Uterus (tissue), 4 donors: ENCODE measurements at places on chromosomes 1 and 21. TPM values are rescaled to one million over a fixed set of nuclear protein-coding genes. Genes with fewer than 3 reads are reported as not detected.

The KCNE2 gene
- not detected for total RNA-seq

- no peaks in the 10 kb centered on the region for H3K36me3 ChIP-seq
- H3K27me3 ChIP-seq = no peaks in the 10 kb centered on the region
- H3K27ac ChIP-seq = no peak overlapping the region
- no peaks in the 10 kb centered on the region for H3K4me1 ChIP-seq
- DNase-seq = no peak
Measured at GRCh38 chr1:92374223-92374622, 75.4 kb downstream of the RPAP2 start.

The KIF2C gene
- not detected for total RNA-seq

GRCh38 chr1:63320022-63320721 is 2.2 kb upstream of the FOXD3 start:
- peaks cover 23% of the 10 kb centered on the region for H3K4me1 ChIP-seq
- H3K36me3 ChIP-seq = no peaks in the 10 kb centered on the region
- H3K27me3 ChIP-seq = peaks cover 74% of the 10 kb centered on the region
- H3K4me3 ChIP-seq = no peak overlapping the region

- H3K4me3 ChIP-seq = no peak overlapping the region
- H3K27me3 ChIP-seq = no peaks in the 10 kb centered on the region
- peak overlapping the region; percentile 22 for H3K27ac ChIP-seq
- no peaks in the 10 kb centered on the region for H3K4me1 ChIP-seq
- no peaks in the 10 kb centered on the region for H3K36me3 ChIP-seq
Measured at GRCh38 chr1:61334718-61335589, 252.6 kb downstream of the NFIA start.

The DNALI1 gene
- total RNA-seq = 5.0 TPM

The TFF2 gene
- total RNA-seq = not detected

DNA sequence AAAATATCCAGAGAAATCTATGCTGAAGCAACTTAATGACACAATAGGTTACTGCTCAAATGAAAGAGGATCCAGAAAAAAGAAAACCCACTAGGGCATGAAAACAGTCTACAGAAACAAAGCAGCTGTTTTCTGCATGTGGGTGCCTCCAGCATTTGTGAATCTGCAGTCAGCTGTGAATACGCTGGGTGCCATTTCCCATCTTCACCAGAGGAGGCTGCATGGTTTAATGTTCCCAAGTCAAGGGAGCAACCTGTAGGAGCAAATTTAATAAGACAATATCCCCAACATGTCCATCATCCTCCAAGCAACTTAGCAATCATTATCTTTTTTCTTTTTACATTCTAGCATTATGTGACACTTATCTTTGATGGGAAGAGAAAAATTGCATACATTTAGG is 396.6 kb downstream of the BRINP2 start:
- H3K27ac ChIP-seq = no peak overlapping the region
- no peaks in the 10 kb centered on the region for H3K27me3 ChIP-seq
- no peaks in the 10 kb centered on the region for H3K4me1 ChIP-seq
- DNase-seq = no peak

The ANKRD65 gene
- total RNA-seq = 1.3 TPM

- H3K36me3 ChIP-seq = no peaks in the 10 kb centered on the region
- no peaks in the 10 kb centered on the region for H3K27me3 ChIP-seq
- H3K27ac ChIP-seq = no peak overlapping the region
- H3K4me3 ChIP-seq = no peak overlapping the region
Measured at GRCh38 chr21:38788275-38788905, 17.3 kb upstream of the ETS2 start.

The GCSAML gene
- total RNA-seq = 1.5 TPM

DNA sequence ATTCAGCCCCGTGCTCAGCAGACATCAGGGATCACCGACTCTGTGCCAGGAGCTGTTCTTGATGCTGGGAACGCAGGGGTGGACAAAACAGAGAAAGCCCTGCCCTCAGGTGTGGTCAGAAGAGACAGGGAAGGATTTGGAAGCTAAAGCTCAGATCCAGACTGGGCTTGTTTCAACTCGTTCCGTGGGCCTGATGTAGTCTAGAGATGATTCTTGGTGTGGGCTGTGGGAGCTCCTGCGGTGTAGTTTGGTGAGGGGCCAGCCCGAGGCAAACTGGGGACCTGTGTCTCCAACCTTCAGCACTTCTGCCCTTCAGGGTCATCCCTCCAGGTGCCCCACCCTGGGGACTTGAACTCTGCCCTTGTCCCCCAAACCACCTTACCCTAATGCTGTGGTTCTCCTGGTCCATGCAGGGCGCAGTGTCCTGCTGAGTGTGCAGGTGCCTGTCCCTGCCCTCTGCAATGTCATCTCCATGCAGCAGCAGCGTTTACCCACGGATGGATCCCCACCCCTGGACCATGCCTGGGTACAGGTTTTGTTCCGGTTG is 17.3 kb upstream of the ABCG1 start:
- no peaks in the 10 kb centered on the region for H3K36me3 ChIP-seq
- no peaks in the 10 kb centered on the region for H3K27me3 ChIP-seq
- no peak for DNase-seq
- no peak overlapping the region for H3K4me3 ChIP-seq

The CLEC20A gene
- not detected for total RNA-seq

GRCh38 chr1:43851561-43852338 is 81.9 kb upstream of the ARTN start:
- H3K4me3 ChIP-seq = no peak overlapping the region
- no peaks in the 10 kb centered on the region for H3K36me3 ChIP-seq
- no peak for DNase-seq
- no peaks in the 10 kb centered on the region for H3K27me3 ChIP-seq
- H3K27ac ChIP-seq = no peak overlapping the region

DNA sequence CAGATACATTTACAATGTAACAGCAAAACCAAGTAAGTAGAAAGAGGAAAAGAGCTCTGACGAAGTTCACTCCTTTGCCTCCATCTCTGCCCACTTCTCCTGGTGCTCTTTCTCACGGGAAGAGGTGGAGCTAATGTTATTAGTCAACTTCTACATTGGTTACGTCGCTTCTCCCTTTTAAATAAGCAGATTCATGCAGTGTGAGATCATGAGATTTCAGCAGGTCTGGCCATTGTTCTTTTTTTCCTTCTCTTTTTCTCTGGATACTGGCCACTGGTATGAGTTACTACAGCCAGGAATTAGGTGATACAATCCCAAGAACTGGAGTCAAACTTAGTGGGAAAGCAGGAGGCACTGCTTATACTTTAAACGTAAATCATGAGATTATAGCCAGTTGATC is 207.1 kb downstream of the AKT3 start:
- no peak for DNase-seq
- H3K27me3 ChIP-seq = no peaks in the 10 kb centered on the region
- no peak overlapping the region for H3K4me3 ChIP-seq
- H3K4me1 ChIP-seq = no peaks in the 10 kb centered on the region
- H3K27ac ChIP-seq = no peak overlapping the region

DNA sequence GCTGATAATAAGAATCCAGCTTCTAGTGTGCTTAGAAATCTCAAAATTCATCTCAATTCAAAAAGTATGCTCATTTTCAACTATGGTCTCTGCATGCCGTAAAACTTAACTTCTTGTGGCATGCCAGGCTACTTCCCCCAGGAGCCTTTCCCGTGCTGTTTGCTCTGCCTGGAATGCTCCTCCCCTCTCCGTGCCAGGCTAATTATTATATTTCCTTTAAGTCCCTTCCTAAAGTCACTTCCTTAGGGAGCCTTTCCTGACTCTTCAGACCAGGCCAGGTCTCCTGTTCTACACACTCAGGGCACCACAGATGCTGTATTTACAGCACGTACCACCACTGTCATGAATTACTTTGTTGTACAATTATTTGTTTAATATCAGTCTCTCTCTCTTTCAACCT is 67.1 kb upstream of the PPP2R5A start:
- no peak overlapping the region for H3K4me3 ChIP-seq
- peak overlapping the region; percentile 31 for H3K27ac ChIP-seq
- H3K4me1 ChIP-seq = no peaks in the 10 kb centered on the region
- no peaks in the 10 kb centered on the region for H3K36me3 ChIP-seq
- H3K27me3 ChIP-seq = no peaks in the 10 kb centered on the region
- DNase-seq = no peak

The RHBG gene
- 0.49 TPM for total RNA-seq
